ENCODE measurements at places on chromosomes 4 and X.

DNA sequence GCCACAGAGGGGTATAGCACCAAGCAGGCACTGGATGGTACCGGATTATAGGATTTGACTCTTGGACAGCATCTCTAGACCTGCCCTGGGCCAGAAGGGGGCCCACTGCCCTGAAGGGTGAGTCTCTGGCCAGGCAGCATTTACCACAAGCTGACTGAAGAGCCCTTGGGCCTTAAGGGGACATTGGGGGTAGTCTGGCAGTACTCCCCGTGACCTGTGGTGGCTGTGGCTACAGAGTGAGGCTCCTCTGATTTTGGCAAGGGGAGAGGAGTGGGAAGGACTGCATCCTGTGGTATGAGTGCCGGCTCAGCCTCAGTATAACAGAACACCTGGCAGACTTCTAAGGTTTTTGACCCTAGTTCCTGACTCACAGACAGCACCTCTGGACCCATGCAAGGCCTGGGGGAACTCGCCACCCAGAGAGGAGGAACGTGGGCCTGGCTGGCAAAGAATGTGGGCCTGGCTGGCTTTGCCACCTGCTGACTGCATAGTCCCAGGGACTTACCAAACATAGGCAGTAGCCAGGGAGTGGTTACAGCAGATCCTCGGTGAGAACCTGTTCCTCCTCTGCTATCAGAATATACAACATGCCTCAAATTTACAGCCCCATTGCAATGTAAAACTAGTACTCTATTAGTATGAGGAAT, 48.1 kb downstream of the ABCB7 start:
- no peak for DNase-seq

DNA sequence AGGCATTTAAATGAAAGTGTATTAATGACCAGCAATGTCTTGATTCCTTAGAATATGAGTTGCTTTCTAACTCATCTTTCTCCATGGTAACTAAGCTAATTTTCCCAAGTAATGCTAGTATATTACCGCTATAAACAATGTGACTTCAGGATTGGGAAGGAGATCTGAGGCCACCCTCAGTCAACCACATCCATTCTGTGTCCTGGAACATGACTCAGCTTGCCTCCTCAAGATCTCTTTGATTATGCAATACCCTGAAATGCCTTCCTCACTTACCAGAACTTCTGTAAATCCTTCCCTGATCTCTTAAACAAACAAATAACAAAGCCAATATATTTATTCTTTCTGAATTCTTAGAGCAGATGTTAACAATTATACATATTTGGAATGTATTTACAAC, 1495.5 kb downstream of the PCDH18 start:
- DNase-seq = no peak

- no peak for DNase-seq
Observed at GRCh38 chr4:184384056-184384809, 90.1 kb downstream of the IRF2 start.

GRCh38 chrX:71256051-71256450, 2.1 kb upstream of the ZMYM3 start:
- DNase-seq = no peak

GRCh38 chrX:15815779-15816437, 25.6 kb downstream of the ZRSR2 start:
- DNase-seq = peak; percentile 30

- no peak for DNase-seq
Observed at GRCh38 chrX:152905081-152905420, 7.2 kb downstream of the ZNF185 start.

- DNase-seq = no peak
Observed at GRCh38 chrX:68411729-68412128, 21.6 kb downstream of the OPHN1 start.

DNA sequence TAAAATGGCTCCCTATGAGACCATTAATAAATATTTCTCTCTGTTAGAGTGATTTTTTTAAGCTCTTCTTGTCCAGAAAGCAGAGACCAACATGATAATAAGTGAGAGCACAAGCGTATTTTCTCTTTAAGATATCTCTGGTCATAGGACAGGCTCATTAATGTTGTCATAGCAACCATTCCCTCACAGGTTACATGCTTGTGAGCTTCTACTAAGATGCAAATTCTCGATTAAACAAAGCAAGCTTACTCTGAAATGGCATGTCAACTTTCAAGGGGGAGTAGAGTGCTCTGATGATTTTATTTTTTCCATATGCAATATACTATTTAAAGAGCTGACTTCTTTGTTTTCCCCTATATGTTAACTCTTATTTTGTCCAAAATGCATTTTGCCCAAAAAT, 487.2 kb upstream of the LCORL start:
- DNase-seq = no peak

- DNase-seq = no peak
Observed at GRCh38 chr4:13615161-13615560, 12.4 kb downstream of the BOD1L1 start.

DNA sequence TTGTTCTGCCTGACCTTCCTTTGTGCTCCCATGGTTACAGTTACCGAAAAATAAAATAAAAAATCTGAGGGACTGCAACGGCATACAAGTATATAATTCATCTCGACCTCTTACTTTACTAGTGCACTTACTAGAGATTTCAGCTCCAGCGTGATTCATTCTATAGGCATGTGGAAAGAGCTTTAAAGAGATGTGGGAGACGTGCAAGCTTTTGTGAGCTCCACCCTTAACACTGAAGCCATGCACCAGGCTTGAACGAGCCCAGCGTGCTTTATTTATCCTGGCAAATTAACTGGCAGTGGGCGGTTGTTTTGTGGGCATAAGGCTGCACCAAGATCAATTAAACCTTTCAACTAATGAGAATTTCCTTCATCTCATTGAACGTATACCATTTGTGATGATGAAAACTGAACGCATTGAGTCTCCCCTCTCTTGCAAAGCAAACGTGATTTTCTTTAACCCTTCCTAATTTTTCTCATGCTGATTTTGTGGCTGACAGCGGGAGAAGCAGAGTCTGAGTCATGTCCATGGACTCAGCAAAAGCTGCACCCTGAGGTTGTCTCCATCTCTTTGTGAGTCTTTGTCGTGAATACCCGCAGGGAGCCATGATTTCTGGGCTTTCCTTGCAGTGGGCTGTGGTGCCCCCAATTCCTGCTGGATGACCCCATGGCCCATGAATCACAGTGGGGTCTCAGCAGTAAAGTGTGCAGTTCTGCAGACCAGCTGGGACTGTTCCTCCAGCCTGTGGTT, 60.1 kb downstream of the MXRA5 start:
- DNase-seq = no peak

DNA sequence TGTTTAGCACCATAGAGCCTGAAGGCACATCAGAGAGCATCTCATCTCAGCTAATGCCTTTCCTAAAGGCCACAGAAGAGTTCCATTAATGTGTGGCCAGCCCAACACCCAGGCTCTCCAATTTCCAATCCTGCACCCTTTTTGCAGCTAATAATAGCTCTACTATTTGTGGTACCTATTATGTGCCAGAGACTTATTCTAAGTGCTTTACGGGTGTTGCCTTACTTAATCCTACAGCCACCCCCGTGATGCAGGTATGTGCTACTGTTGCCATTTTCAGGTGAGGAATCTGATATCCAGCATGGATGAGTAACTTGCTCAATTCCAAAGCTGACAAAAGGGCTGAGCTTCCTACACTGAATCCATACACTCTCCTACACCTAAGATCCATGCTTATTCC, 217.6 kb upstream of the GALNT7 start:
- DNase-seq = no peak

GRCh38 chrX:70421618-70422017, 1.5 kb upstream of the GDPD2 start:
- no peak for DNase-seq

DNA sequence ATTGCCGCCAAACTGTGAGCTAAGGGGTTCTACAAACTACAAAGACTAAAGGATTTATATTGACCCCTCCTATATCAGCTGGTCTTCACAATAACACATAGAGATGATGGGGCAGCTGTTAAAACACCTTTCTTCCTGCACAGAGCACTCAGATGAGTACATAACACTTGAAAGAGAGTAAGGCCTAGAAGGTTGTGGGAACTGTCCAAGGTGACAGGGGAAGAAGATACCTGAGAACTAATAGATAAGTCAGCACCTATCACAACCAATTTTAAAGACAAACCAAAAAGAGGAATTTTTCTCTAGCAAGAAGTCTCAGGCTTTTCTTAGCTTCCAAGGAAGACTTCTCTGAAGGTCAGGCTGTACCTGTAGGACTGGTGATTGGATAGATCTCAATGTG, 19.1 kb upstream of the CXCL6 start:
- no peak for DNase-seq

DNA sequence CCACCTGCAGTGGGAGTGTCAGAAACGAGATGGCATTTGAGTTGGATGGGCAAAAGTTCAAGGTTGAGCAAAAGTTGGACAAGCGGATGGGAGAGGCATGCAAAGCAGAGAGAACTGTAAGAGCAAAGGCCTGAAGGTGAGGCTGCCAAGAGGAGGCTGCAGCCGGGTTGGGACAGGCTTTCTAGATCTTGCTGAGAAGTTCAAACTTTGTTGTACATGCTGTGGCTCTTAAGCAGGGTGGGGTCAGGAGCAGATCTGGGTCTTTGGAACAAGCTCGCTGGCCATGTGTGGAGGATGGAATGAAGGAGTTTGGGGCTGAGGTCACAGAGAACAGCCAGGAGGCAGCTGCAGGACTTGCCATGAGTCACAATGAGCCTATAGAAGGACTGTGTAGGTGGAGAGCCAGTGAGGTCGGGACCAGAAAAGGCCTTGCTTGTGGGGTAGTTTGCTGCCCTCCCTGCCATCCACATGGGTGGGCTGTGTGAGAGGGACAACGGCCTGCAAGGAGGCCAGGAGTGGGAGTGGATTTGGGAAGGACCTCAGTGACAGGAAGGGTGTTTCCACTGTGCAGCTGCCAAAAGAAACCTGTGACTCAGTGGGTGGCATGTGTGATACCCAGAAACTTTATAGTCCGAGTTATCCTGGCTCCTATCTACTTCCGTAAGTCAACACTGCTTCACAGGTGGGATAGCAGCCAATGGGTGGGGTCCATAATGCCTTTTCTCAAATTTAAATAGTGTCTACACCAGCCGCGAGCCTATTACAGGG, 210.4 kb downstream of the MID1IP1 start:
- DNase-seq = no peak

- DNase-seq = no peak
Observed at GRCh38 chr4:108466936-108467902, 153.2 kb upstream of the RPL34 start.

DNA sequence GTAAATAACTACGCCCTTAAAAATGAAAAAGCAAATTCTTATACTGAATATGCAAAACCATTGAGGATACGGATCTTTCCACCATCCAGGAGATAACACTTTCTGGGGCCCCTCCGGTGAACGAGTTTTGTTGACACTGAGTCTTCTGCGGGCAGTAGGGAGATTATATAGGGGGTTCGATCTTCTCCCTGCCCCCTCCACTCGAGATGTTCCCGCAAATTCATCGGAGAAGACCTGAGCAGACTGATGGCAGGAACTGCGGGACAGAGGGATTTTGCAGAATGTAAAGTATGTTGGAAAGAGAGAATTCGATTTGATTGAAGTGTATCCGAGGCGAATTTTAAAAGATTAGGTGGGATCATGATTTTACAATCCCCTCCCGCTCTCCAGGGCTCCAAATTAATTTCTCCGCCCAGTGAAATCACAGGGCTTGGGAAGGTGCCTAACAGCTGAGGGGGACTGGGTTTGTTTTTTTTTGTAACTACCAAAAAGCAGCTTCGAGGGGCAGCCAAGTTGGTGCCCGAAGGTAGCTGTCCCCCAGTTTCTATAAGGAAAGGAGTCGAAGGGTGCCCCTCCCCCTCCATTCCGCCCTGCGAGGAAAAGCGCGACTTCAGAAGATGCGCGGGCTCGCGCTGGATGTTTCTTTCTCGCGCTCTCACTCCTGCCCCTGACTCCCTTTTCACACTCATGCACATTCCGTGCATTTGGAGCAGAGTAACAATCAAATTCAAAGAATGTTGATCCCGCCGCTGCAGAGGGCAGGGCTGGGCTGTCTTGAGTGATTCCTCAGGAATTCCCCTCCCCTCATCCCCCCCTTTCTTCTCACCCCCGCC, 1.2 kb downstream of the TMEM255A start:
- DNase-seq = no peak

DNA sequence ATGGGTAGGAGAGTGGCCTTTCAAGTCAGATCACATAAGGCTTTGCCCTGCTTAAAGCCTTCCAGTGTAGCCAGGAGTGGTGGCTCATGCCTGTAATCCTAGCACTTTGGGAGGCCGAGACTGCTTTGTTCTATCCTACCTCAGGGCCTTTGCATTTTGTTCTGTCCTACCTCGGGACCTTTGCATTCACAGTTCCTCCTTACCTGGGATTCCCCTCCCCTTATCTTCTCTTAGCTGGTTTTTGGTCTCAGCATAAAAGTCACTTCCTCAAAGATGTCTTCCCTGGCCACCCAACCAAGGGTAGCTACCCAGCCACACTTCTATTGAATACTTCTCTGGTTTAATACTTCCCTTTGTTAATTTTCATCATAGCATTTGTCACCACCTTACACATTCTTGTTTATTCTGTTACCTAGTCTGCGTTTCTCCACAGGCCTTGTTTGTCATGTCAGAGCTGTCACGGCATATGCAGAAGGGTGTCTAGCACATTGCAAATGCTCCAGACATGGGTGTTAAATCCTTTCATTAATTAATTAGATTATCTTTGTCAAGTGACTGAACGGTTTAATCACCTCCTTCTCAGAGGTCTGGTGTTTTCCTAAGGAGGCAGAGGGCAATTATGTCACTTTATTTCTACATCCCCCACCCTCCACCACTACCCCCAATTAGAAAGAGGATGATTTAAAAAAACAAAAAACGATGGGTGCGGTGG, 11.3 kb upstream of the SETD7 start:
- no peak for DNase-seq

- DNase-seq = no peak
Observed at GRCh38 chrX:96417695-96418094, 266.9 kb upstream of the DIAPH2 start.

GRCh38 chr4:180058691-180059215, 2184.4 kb upstream of the TENM3 start:
- no peak for DNase-seq

GRCh38 chr4:118388606-118389005, 35.8 kb upstream of the PRSS12 start:
- DNase-seq = no peak
